NCI-H1105 (cell line): ENCODE measurements at places on chromosomes 2 and 18.
A peak's percentile ranks its signal among the peaks of the same experiment; 100 is the strongest.

GRCh38 chr18:26543373-26543772 lies 5.0 kb downstream of the KCTD1 start:
- DNase-seq: no peak

GRCh38 chr2:170723446-170723958 lies 8.4 kb downstream of the SP5 start:
- DNase-seq: no peak

GRCh38 chr2:200416878-200417277 lies 93.0 kb downstream of the KCTD18 start:
- no peak for DNase-seq

DNA sequence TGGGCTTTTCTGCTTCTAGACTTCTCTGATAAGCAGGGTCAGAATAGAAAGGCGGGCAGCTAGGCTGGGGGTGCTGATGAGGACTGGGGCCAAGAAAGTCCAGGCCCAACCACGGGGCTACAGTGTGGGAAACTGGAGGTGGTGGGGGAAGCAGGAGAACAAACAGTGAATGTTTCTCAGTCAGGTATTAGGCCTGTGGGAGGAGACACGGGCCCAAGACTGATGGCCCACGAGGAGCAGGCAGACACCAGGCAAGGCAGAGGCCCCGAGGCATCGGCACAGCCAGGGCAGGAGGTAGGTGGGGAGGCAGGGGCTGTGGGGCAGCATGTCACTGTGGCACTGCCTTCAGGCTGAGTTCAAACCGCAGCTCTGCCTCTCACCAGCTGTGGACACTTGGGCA lies 40.7 kb downstream of the KCNIP3 start:
- no peak for DNase-seq

DNA sequence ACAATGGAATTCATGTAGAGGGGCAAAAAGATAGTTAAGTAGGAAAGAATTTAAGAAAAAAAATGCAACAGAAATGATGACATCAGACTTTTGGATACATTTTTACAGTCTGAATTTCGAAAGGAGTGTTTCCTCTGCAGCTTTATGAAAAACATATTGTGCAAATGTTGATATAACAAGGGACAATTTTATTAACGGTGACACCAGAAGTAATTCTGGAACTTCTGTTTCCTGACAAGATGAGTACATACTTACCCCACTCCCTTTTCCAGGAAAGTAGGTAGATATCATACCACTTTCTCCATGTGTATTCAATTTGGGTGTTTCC lies 369.6 kb downstream of the FBXO15 start:
- no peak for DNase-seq

GRCh38 chr18:51537487-51537886 lies 340.0 kb upstream of the MEX3C start:
- peak; percentile 36 for DNase-seq

DNA sequence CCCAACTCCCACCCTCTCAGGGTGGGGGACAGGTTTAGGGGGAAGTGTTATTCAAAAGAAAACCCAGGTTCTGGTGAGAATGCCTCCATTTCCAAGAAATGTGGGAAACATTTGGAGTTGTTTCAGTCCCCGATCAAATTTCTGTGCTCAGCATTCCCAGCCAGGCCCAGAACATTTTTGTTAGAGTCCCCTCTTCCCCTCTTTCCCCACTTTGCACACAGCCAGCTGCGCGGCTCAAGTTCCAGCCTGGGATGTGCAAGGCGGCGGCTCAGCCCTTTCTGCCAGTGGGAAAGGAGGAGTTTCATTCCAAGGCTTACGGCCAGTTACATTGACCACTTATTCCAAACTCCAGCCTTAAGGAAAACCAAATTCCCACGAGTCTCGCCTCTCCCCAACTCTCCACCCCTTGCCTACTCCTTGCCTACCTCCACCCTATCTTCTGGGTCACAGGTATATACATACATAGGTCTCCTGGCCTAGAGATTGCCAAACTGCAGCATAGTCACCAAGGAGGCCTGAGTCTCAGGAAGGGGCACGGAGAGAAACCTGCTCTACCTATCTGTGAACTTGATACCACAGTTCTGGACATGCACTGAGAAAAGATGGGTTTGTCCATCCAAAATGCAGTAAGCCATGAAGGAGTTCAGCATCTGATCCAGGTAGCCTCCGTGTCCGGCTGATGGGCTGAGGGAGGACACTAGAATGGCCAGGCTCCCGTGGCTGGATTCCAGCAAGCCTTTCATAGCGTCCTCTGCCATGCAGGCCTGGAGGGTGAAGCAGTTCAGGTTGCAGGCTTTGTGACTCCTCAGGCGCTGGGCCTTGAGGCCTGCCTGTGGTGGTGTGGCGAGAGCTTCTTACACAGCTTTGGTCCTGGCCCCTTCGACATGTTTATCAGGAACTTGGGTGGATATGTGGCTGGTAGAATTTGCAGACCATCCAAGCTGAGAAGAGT lies 154.5 kb downstream of the ZFP36L2 start:
- no peak for DNase-seq

GRCh38 chr2:105324732-105325131 lies 4.8 kb downstream of the TGFBRAP1 start:
- no peak for DNase-seq

DNA sequence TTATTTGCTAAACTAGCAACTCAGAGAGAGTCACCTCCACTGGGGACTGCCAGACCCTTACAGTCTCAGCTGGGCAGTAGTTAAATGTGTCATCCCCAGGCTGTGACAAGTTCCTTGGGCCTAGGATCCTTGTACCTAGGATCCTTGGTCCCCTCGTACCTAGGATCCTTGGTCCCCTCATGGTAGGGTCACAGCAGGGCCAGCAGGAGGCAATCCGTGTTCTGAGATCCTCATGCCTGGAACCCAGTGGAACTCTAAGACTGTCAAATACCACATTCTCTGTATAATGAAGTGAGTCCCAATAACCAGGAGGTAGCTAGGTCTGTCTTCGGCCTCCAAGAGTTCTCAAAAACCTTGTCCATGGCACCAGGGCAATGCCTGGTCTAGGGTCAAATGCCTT lies 60.8 kb downstream of the LYPD6B start:
- no peak for DNase-seq

DNA sequence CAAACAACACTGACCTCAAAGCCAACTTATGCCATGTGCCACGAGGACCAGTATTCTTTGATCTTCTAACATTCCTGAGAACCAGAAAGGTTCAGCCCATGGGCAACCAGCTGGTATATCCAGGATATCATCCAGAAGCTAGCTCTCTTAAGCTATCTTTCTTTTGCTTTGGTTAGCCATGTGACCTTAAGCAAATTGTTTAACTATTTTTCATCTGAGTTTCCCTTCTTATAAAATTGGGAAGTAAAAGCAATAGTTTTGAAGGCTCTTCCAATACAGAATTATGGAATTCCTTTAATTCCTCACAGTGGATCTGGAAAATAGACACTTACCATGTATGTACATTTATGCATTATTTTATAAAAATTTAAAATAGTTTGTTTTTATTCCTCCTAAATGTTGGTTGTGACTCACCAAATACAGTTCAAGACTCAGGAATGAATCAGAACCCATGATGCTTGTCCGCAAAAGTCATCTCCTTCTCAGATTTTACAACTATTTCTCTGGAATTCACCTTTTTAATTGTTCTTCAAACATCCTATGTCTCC lies 435.7 kb downstream of the ZEB2 start:
- DNase-seq: no peak

- DNase-seq: no peak
Measured at GRCh38 chr2:67709835-67710234, 312.7 kb downstream of the ETAA1 start.

DNA sequence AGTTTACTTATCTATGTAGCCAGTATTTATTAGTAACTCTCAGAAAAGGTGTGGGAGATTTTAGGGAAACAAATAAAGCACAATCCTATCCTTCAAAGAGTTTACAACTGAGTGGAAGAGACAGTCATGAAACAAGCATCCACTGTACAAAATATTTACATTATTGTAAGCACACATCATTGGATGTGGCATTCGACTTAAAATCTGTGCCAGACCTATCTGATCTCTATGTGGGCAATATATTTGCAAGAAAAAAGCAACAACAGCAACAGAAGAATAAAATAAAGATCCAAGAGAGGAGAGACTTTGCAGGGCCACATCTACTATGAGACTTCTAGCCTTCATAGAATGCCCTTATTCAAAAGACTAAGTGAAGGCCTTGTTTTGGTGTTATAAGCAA lies 882.1 kb upstream of the PIK3C3 start:
- DNase-seq: no peak

DNA sequence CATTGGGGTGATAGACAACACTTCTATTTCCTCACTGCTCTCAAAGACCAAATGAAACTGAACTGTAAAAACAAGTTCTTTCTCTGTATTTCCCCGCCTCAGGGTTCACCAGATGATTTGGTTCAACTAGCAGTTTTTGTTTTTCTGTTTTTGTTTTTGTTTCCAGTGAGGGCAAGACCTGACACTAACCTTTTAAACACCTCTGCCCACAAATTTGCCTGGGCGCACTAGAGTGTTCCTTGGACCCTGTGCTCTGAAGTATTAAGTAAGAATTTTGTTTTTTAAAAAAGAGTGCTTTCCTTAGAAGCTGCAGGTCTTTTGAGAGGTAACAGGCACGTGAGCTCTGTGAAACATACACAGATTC lies 92.9 kb downstream of the DYSF start:
- no peak for DNase-seq
